Activated CD8-positive, alpha-beta memory T cell treated with anti-CD3 and anti-CD28 coated beads for 48 hours (primary cell): ENCODE measurements at places on chromosomes 1 and 21.

DNA sequence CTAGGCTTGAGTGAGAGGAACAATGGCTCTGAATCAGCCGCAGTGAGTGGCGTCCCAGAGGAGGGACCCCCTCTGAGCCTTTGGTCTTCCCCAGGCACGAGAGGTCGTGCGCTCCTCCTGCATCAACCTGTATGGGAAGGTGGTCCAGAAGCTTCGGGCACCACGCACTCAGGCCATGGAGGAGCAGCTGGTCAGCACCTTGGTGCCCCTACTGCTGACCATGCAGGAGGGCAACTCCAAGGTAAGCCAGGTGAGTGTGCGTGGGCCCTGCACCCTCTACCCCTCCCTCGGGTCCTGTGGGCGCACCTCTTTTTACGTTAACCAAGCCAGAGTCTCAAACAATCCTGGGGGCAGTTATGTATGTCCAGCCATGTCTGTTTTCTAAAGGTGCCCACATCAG lies 13.7 kb upstream of the TTC4 start:
- DNase-seq, result no peak

DNA sequence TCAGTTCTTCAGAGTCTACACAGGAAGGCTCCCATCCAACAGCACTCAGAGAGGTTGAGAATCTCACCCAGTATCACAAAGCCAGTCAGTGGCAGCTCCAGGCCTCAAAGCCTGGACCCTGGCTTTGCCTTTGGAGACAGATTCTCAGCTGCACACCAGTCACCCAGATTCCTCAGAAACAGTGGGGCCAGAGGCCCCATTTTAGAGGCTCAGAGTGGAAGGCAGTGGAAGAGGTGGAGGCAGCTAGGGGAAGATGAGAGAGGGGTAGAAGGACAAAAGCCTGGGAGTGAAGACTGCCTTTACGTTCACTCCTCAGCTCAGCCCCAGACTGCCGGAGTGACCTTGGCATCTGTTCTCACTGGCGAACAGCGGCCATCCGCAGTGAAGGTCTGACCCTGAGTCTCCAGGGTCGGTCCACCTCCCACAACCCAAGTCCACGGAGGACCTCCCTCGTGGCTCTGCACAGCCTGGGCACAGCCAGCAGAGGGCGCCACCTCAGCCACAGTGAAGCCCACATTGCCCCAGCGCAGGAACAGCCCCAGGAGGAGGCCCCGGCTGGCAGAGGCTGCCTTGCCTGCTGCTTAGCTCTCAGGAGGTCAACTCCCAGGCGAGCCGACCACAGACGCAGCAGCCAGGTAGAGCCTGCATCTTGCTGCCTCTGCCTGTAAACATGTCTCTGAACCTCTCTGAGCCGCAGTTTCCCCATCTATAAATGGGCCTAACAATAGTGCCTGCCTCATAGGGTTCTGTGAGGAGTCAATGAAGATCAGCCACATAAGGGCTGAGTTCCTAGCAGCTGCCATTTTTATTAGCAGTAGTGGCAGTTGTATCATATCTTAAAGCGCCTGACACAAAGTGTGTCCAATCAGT lies 5.9 kb upstream of the FNDC5 start:
- no peak for DNase-seq

- no peak for DNase-seq
These were observed 1.7 kb upstream of the SPRR2B start for GRCh38 chr1:153072806-153073726.

- no peak for DNase-seq
These were observed at the start of gene CRB1 for GRCh38 chr1:197268012-197268411. Gene CRB1, plus strand, starts transcription at chr1:197268252. Its CDS starts 161 bp downstream, at chr1:197268413.

DNA sequence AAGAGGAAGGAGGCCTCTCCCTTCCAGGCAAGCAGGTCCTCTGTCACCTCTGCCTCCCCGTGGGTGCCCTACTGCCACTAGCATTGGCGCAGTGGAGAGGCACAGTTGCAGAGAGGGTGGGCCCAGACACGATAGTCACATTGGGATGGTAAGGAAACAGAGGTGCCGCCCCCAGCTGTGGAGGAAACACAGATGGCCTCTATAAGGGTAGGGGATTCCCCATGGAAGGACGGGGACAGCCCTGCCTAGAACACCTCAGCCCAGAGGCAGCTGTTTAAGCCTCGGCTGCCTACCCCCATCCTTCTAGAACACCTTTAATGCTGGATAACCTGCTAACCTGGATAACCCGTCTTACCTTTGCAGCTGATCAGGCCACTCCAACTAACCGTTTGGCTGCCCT lies 65.7 kb upstream of the CNTN2 start:
- no peak for DNase-seq

- no peak for DNase-seq
These were observed 26.8 kb upstream of the CLSTN1 start for GRCh38 chr1:9850442-9851162.

DNA sequence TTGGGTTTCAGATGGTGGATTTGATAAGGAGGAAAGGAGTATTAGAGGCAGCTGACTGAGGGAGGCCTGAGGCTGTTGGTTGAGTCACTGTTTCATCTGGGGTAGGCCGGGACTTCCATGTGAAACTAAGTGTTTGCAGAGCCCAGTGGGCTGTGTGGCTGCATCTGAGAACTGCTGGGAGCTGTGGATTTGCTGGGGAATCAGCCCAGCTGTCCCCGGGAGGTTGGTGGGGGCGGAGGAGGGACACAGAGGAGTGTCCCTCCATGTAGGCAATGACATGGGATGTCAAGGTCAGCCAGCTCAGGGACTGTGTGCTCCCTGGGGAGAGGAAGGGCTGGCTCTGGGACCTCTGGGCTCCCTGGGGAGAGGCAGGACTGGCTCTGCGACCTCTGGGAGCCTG lies 36.4 kb downstream of the SLC2A7 start:
- no peak for DNase-seq

- no peak for DNase-seq
These were observed 16.1 kb downstream of the UTP11 start for GRCh38 chr1:38028671-38029070.

- DNase-seq, result no peak
These were observed 21.6 kb upstream of the PLEKHM2 start for GRCh38 chr1:15662477-15662876.

- DNase-seq, result no peak
These were observed 2.5 kb downstream of the TGFBR3 start for GRCh38 chr1:91883470-91883869.

DNA sequence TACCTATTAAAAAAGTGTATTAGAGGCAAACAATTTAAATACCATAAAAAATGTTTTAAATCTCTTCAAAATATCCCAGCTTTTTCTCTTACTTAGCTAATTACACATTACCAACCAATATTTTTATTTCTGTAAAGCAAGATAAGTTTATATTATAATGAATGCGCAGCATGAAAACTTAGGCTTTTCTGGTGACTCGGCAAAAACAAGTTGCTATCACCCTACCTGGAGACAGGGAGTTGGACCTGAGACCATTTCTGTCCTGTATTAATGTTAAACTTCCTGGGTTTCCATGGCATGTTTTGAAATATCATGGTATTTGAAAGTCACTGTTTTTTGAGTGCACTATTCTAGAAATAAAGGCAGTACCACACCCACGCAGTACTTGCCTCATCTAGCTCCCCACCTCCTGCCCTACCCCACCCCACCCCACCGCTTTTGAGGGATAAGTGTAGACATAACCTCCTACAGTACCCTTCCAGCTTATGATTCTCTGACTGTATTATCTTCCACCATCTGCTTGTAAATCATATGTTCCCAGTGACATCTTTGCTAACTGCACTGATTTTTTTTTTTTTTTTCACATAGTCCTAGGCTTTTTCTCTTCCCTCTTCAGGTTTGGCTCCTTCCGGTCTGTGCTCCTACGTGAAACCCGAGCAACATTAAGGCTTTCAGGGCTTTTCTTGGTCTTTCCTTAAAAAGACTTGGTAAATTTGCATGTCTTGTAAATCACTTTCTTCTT lies 77.5 kb downstream of the PHTF1 start:
- DNase-seq, result no peak

DNA sequence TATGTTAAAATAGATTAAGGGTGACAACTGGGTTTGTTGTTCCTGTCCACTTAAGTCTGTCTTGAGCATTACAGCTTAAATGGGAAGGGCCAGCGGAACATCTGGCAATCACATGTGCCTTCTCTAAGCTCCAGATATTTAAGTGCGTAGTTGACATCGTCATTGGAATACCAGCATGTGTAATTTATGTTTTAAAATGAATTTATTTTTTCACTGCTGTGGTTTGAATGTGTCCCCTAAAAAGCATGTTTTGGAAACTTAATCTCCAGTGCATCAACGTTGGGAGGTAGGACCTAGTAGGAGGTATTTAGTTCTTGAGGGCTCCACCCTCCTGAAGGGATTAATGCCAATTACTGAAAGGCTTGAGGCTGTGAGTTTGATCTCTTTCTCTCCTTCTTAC lies 13.4 kb downstream of the ZCCHC17 start:
- DNase-seq, result no peak

GRCh38 chr1:118918940-118919259 lies 69.2 kb downstream of the TBX15 start:
- DNase-seq, result no peak

DNA sequence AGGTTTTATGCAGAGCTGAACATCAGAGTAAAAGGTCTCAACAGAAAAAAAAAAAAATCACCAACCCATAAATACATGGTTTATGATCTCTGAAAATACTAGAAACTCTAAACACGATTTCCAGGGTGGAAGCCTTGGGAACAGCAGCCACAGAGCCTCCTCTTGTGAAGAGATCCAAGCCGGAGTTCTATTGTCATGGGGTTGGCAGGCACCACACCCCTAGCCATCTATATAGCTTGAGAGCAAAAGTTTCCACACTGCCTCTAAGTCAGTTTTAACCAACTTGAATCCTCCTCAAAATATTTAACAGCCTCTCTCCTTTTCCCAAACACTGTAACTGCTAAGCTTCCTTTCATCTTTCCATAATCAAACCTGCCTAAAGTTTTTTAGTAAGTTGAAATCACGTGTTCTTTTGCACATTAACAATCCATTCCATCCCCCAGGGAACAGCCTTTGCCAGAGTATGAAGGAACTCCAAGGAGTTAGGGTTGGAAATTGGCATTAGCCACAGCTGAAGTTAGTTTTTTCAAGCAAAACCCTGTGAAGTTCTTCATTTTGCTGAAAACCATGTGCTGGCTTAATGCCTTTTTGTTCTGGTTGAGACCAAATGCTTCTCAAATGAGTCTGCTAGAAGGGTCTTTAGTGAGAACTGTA lies 13.8 kb upstream of the SEC16B start:
- no peak for DNase-seq

DNA sequence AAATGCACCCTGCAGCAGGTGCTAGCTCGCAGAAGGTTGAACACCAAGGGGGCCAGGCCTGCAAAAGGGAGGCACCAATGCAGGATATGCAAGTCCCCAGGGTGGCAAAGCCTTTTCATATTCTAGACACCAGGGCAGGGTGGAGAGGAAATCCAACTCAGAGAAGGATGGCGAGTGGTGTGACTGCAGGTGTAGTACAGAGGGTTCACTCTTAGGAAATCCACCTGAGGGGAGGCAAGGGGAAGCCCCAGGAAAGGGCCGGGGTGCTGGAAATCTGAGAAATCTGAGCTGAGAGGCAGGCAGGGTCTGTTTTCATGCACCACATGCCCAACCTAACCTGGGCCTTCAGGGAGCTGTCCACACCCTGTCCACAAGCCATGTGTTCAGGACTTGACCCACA lies 163.2 kb upstream of the CTTNBP2NL start:
- no peak for DNase-seq

DNA sequence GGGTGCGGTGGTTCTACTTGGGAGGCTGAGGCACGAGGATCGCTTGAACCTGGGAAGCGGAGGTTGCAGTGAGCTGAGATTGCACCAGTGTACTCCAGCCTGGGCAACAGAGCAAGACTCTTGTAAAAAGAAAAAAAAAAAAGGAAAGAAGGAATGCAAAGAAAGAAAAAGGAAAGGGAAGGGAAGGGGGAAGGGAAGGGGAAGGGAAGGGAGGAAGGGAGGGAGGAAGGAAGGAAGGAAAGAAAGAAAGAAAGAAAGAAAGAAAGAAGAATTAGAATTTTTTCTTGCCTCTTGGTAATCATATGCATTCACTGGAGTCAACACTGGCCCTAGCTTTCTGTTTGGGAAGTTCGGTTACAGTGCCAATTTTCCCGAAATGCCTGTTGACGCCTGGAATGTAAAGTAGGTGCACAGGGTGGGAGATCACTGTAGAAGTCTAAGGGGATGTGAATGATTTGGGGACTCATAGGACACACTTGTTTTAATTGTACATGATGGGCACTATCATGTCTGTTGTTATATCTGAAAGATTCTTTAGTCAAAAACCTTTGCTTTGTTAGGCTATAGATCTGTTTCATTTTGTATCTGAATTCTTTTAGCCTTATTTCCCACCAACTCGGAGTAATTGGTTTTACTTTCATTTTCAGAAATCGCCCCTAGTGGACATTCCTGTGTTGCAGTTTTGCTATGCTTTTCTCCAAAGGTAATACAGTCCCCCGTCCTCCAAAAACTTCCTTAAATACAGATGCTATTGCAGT lies 59.8 kb upstream of the MORC3 start:
- no peak for DNase-seq

DNA sequence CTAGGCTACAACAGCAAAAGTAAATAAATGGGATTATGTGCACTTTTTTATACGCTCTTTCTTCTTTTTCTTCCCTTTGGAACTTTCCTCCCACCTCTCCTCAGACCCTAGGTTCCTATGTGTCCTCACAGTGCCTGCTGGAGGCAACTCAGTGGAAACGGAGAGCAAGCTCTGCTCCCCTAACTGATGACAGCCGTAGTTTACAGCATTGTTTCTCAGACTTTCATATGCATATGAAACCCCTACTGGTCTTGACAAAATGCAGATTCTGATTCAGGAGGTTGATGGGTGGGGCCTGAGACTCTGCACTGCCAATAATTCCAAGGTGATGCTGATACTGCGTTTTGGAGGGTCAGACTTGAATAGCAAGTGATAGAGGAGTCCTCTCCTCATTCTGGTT lies 34.3 kb upstream of the HMCN1 start:
- DNase-seq, result no peak

GRCh38 chr1:177914603-177915002 lies 55.3 kb downstream of the SEC16B start:
- DNase-seq, result no peak

DNA sequence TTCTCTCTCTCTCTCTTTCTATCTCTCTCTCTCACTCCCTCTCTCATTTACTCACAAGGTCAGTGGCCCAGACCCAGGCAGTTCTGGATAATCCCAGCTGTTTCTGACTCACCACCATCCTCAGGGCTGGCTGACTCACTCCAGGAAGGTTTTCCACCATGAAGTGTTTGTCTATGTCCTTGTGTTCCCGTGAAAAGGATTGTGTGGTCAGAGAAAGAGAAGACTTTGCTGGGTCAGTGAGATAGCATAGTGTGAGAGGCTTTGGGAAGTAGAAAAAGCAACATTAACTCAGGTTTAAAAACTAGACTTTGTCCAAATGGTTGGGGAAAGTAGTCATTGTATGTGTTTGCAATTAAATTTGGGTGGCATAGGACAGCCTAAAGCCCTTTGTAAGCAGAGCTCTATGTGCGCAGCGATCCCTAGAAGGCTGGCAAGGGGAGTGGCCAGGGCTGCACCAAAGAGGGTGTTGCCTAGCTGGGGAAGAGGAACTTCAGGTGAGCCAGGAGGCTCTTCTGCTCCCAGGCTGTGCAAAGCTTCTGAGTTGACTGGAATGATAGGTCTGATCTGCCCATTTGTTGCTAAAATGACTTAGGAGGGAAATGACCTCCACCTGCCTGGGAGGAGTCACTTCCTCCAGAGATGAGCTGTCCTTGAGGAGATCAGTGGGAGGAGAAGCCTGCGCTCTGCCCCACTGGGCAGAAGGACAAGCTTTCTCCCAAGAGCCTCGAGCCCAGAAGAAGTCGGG lies 4.9 kb upstream of the CAPN2 start:
- no peak for DNase-seq

GRCh38 chr1:67784545-67785186 lies 48.6 kb downstream of the GNG12 start:
- no peak for DNase-seq
